ENCODE measurements at places on chromosomes 11 and 22. TPM values are rescaled to one million over a fixed set of nuclear protein-coding genes. Genes with fewer than 3 reads are reported as not detected.
A peak's percentile ranks its signal among the peaks of the same experiment; 100 is the strongest.

GRCh38 chr11:108333403-108333899, 110.6 kb downstream of the ATM start:
- DNase-seq, result no peak

FOSL1 gene
- 12.6 TPM for total RNA-seq

DNA sequence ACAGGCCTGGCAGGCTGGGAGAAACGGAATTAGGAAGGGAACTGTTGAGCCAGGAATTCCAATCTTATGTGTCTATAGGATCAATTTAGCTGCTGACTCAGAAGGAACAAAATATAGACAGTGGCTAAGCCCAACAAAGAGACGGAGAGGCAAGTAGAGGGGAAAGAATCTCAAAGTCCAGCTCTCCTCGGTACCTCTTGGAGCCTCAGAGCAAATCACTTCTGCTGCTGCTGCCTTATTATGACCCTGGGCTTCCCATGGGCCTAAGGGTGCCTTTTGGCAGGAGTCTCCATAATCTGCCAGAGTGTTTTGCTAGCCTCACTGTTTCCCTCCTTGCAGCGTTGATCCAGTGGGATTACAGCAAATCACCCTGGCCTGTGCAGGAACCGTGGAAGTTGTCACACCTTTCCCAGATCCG, 31.7 kb downstream of the PAX6 start:
- DNase-seq, result no peak

DNA sequence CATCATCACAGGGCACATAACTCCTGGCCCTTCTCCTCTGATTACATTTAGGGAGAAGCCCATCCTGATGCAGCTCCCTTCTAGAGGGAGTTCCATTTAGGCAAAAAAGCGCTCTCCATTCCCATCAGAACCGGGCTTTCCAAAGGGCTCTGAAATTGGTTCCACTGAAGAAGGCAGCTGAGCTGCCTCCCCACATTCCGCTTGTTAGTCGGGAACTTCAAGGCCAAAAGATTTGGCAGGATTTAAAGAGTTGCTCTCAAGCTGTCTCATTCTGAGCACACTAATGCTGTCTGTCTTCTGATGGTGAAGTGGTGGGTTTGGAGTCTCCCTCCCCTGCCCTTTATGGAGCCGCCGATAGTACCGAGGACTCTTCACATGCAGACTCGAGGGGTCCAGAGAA, 26.6 kb upstream of the CABP7 start:
- no peak for DNase-seq

GRCh38 chr11:67571443-67571842, 12.2 kb upstream of the GSTP1 start:
- DNase-seq, result no peak

DDTL gene
- total RNA-seq, result 0.96 TPM

- no peak for DNase-seq
These were observed 87.5 kb downstream of the NAV2 start for GRCh38 chr11:19800162-19800561.

DNA sequence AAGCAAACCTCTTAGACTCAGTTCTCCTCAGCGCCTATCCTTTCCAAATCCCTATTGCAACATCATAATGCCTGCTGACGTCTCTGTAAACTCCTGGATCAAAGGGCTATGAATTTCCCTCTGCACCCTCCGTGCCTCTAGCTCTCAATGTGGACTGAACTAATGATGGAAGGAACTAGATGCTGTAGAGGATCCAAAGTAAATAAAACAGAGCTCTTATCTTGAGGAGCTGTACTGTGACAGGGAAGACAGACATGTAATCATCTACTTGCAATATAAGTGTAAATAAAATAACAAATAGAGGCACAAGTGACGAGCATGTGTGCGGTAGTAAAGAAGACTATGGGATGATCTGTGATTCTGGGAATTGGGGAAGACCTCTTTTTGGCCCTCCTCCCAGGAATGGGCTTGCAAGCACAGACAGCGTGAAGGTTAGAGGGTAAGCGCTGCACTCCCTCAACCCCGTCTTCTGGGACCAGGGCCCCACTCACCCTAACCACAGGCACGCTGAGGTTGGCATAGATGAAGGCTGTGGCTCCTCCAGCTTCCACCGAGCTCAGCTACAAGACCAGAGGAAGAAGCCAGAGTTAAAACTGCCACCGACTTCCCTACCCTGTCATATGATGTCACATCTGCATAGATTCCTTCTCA, 42.2 kb downstream of the P4HA3 start:
- DNase-seq, result no peak

DNA sequence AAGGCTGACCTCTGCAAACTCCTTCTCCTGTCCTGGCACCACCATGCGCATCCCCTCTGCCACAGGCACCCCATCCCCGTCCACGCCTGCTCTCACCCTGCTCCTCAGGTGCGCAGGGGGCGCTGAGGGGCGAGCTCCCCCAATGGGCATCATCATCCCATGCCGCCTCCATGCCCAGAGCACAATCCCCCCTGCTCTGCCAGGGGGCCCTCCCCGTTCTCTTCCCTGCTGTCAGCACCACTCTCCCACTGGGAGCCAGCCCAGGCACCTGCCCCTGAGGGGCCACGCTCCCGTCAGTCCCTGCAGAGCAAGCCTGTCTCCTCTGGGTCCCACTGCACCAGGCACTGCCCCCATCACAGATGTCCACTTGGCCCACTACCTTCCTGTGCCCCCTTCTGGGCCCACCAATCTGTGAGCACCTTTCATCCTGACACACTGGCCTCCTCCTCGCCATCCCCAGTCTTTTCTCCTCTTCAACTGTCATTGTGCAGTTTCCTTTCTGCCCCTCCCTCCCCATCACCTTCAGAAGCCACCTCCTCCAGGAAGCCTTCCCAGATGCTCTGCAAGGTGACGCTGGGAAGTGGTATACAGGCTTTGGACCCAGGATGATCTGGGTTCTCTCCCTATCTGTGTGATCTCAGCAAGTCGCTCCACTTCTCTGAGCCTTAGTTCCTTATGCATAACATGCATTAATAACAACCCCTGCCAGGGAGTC, 62.6 kb downstream of the CYTH4 start:
- DNase-seq, result no peak

- DNase-seq, result peak; percentile 89
These were observed 11.4 kb upstream of the MICAL3 start for GRCh38 chr22:18035751-18036150.

SPON1 gene
- total RNA-seq, result 0.78 TPM

DNA sequence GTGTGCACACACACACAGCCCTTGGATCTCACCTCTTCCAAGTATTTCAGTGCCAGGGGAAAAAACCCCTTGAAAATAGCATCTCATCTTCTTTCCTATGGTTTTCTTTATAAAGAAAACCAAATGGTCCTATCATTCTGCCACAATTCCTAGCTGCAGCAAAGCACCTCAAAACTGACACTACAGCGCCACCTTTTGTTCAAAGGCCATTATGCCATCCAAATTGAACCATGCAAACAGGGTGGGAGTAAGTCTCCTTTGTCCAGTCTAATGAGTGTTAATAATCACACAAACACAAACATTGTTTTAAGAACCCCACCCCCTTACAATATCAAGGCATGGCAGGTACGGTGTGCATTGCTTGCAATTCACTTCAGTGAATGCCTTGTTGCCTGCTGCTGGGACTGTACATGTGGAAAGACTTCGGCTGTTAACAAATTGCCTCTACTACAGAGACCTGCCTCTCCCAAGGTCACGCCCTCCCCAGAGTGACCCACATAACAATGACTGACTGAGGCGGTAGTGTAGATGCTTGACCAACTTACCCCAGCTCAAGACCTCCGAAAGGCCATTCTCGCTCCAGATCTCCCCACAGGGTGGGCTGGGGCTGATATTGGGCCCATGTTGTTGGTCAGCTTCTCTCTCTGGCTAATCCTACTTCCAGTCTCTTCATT, 31.7 kb downstream of the FAM181B start:
- no peak for DNase-seq

RAG2 gene
- total RNA-seq, result not detected

KRTAP5-10 gene
- total RNA-seq, result not detected

- no peak for DNase-seq
These were observed 9.2 kb downstream of the MAPK1 start for GRCh38 chr22:21858025-21858764.

EHF gene
- total RNA-seq, result 0.20 TPM

C11orf86 gene
- total RNA-seq, result not detected

ANKK1 gene
- 0.29 TPM for total RNA-seq

TYMP gene
- 7.1 TPM for total RNA-seq

OR10A3 gene
- total RNA-seq, result not detected

DNA sequence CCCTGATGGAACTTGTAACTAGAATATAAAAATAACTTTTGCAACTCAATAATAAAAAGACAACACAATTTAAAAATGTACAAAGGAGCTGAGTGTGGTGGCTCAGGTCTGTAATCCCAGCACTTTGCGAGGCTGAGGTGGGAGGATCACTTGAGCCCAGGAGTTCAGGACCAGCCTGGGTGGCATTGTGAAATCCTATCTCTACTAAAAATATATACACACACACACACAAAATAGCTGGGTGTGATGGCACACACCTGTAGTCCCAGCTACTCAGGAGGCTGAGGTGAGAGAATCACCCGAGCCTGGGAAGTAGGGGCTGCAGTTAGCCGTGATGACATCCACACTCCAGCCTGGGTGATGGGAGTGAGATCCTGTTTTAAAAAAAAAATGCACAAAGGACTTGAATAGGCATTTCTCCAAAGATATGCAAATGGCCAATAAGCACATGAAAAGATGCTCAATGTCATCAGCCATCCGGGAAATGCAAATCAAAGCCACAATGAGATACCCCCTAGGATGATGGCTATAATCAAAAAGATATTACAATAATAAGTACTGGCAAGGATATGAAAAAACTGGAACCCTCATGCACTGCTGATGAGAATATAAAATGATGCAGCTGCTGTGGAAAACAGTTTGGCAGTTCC, 59.8 kb upstream of the SEPTIN5 start:
- DNase-seq, result no peak

DNA sequence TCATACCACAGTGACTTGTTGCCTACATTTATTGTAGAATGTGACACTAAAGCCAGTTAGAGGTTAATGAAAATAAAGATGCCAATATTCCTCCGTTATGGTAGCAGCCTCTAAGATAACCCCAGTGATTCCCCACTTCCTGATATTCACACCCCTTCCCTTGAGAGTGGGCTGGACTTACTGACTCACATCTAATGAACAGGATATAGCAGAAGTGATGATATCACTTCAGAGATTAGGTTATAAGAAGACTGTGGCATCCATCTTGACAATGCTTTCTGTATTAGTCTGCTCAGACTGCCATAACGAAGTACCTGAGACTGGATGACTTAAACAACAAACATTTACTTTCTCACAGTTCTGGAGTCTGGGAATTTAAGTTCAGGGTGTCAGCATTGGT, 149.6 kb upstream of the MTNR1B start:
- no peak for DNase-seq

DNA sequence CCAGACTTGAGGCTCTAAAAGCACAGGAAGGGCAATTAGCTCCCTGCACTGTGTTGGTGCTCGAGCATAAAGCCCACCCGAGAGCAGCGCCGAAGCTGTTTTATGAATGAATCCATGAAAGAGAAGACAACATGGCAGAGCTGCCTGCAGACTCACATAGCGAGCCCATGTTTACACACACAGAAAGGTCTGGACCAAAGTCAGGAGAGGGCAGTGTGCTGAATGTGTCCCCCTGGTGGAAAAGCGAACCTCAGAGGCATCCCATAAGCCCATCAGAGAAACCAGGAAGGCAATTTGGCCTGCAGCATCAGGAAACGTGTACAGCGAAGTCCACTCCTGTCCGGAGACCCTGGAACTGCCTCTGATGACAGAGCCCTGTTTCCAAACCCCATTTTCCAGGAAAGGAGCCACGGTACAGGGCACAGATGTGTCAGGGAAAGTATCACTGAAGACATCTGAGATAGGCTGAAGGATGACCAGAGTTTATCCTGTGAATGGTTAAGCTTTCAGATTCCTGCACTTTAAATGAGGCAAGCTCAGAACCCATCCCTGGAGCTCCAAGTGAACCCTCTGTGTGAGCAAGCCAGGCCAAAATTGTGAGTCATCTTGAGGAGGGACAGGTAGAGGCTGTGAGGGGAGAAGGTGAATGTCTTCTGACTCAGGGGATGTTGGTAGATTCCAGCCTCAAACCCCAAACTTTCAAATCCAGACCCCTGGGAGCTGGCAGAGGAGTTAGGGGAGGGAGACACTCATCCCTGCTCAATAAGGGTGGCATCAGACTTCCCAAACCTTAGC, 36.9 kb downstream of the CHRDL2 start:
- DNase-seq, result no peak

GRAP2 gene
- total RNA-seq, result 0.88 TPM

DNA sequence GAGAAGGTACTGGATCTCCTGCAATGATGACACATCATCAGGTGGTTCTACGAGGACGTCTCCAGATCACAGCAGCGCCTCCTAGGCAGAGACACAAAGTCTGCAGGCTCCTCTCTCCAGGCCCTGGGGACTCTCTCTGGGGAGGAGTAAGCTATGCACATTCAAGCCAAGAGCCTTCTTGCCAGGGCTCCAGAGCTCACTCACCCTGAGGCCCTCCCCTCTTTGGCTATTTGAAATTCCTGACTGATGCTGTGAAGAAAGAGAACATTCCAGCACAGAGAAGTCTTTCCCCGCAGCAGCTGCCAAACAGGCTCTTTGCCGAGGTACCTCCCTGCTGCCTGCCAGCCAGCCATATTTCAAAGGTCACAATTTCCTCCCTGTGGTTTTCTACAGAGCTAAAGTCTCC, 204.9 kb downstream of the CSNK2A3 start:
- peak; percentile 83 for DNase-seq

- no peak for DNase-seq
These were observed 81.5 kb upstream of the TP53AIP1 start for GRCh38 chr11:129023968-129024676.

PRODH gene
- 15.0 TPM for total RNA-seq

- no peak for DNase-seq
These were observed 23.7 kb upstream of the NAP1L4 start for GRCh38 chr11:3015796-3016195.
